Left ventricle myocardium inferior (tissue), 1 donor: ENCODE measurements at places on chromosomes 11 and 22. TPM values are rescaled to one million over a fixed set of nuclear protein-coding genes. Genes with fewer than 3 reads are reported as not detected.

DNA sequence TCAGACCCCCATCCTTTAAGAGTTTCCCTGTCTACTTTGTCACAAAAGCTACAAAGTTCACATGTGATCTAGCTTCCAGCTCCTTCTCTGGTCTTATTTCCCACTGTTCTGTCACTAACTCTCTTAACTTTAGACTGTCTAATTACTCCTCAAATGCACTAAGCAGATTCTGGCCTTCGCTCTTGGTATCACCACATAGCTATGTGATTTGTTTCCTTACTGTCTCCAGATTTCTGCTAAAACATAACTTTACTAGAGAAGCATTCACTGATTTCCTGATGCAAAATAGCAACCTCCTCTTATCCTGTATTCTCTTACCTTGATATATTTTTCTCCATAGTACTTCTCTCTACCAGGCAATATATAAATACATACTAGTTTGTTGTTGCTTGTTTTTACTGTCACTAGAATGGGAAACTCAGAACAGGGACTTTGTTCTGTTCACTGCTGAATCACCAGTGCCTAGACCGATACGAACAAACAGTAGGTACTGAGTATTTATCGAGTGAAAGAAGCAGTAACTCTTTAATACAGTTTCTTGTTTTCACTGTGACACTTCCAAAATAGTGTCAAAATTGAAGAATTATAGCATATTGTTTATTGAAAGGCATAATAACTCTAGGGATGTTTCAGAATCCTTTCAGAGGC lies 205.6 kb downstream of the DDX10 start:
- DNase-seq, result no peak

GRCh38 chr11:35682230-35683173 lies 19.9 kb downstream of the TRIM44 start:
- no peak for DNase-seq

DNA sequence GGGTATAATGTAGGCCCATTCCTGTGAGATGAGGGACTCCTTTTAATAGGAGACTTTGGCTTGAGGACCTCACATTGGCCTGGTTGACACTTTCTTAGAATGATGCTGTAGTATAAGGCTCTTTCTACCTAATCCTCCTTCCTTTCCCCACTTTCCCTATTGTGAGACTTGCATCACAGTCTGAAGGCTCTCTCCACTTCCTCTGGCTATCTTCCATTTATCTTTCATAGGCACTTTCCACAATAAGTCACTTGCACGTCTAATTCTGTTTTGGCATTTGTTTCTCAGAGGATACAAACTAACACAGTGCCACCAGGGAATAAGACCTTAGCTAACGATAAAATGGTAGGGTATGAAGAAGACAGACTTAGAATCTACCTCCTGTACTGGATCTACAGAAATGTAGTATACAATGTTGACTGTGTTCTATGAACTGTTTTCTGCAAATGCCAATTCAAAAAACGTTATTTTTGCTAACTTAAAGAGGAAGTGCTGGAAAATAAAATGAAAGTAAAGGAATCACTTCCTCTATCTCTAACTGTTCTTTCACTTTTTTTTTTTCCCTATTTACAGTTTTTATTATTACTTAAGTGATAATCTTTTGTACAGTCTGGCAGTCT lies 17.9 kb upstream of the PDE3B start:
- no peak for DNase-seq

DNA sequence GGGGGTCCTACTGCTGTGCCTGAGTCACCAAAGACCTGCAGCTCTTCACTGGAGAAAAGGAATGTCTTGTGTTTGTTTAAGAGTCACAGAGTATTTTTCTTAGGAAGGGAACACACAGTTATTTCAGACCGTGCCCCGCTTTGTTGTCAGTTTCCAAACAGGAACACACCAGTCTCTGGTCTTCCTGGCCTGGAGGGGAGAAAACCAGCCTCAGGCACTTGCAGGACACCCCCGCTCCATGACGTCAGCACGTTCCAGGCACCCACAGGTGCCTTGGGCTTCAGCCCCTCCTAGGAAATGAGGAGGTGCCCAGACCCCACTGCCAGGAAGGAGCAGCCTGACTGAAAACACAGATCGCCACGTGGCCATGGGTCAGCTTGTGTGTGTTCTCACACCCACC lies 5.4 kb downstream of the DEAF1 start:
- DNase-seq, result no peak

DNA sequence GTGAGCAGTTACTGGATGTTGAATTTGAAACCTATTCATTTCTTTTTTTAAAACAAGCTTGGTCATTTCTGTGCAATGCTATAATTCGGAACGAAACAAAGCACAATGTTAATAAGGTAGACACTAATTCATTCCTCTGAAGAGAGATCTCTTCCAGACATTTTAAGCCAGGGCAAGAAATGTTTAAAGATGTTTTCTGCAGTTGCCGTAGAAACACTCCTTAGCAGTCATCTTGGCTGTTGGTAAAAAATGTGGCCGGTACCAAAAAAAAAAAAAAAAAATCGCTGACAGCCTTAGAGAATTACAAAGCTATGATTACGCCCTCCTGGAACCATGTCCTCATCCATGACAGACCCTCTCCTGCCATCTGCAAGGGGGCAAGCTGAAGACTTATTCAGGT lies 66.4 kb upstream of the TTC12 start:
- no peak for DNase-seq

DNA sequence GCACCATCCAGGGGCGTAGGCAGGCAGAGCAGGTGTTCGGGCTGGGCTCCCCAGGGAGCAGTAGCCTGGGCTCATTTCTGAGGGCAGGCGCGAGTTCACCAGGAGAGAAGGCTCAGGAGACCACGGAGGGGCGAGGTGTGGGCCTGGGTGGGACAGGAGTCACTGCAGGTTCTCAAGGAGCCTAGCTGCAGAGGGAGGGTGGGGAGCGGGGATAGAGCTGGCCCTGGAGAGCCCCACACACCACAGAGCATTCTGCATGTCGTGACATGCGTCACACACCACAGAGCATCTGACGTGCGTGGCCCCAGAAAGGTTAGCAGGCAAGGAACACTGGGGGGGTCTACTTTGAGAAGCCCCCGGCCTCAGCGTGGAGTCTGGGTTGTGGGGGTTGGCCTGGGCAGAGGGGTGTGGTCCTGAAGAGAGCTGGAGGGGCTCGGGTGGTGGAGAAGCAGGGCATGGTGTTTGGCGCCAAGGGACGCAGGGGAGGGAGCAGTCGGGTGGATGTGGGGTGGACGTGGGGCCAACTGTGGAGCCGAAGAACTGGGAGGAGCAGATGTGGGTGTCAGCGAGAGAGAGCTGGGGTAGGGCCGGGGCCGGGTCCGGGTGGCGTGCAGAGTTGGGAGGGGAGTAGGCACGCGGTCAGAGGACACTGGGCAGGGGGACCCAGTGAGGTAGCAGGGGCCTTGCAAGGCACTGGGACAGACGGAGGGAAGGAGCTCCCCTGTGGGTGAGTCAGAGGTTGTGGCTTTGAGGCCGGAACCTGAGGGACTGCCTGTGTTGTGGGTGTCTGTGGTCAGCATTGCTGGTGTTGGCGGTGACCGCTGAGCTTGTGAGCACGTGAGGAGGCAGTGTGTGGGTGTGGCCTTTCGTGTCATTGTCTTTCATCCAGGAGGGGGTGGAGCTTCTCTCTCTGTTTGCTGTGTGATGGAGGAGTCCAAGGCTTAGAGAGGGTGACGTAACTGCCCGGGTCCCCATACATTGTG lies 25.5 kb downstream of the CTTN start:
- no peak for DNase-seq

GRCh38 chr22:41512421-41513194 lies 31.7 kb downstream of the POLR3H start:
- DNase-seq, result peak; percentile 46

DNA sequence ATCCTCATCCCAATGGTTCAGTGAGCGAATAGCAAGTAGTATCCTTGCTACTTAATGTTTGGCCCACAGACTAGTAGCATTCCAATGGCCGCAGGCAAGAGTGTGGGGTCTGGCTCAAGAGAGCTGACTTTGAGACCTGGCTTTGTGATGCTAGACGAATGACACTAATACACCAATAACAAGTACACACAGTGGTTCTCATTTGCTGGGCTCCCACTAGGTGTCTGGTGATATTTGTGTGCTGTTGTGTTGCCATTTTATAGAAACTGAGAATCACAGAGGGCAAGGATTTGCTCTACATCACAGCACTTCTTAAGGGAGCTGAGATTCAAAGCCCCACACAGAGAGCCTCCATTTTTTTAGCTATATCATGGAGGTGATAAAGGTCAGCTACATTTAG lies 351.2 kb downstream of the TENM4 start:
- DNase-seq, result no peak

DNA sequence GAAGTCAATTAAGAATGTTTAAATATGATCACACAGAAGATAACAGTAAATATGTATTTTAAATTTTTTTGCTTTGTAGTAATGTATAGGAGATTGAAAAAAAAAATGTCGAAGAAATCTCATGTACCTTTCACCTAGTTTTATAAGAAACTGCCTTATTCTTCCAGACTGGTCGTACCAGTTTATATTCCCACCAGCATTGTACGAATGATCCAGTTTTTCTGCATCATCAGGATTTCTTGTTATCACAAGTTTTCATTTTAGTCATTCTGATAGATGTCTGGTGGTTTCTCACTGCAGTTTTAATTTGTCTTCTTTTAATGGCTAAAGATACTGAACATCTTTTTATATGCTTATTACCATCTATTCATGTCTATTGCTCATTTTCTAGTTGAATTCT lies 101.8 kb upstream of the CTSC start:
- no peak for DNase-seq

- DNase-seq, result no peak
Observed at GRCh38 chr11:81915045-81915444, 818.6 kb downstream of the FAM181B start.

- peak; percentile 52 for DNase-seq
Observed at GRCh38 chr11:130606781-130607511, 158.5 kb downstream of the ADAMTS15 start.

GRCh38 chr22:30891443-30891755 lies 77.2 kb downstream of the MORC2 start:
- DNase-seq, result no peak

DNA sequence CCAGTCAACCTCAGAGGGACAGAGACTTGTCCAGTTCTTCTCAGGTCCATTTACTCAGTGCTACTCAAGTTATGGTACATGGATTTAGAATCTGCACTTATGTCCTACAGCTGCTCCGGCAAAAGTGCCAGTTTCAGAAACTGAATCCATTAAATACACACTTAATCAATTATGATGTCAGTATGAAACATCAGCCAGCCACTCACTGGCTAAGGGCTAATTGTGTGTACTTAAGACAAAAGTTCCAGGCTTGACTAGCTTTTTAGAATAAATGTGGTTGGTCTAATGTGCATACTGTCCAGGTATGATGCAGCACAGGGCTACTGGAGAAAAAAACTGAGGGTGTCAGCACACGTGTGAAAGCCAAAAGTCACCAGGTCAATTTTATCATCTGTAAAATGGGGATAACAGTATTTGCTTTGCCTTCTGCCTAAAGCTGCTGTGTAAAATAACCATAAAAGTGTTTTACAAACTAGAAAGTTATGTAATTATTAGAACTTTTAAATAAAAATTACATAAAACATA lies 55.4 kb upstream of the CYP2D6 start:
- no peak for DNase-seq

- DNase-seq, result no peak
Observed at GRCh38 chr11:106152824-106153223, 75.4 kb downstream of the AASDHPPT start.

GRCh38 chr11:45754261-45754709 lies 50.7 kb upstream of the SLC35C1 start:
- peak; percentile 69 for DNase-seq

DNA sequence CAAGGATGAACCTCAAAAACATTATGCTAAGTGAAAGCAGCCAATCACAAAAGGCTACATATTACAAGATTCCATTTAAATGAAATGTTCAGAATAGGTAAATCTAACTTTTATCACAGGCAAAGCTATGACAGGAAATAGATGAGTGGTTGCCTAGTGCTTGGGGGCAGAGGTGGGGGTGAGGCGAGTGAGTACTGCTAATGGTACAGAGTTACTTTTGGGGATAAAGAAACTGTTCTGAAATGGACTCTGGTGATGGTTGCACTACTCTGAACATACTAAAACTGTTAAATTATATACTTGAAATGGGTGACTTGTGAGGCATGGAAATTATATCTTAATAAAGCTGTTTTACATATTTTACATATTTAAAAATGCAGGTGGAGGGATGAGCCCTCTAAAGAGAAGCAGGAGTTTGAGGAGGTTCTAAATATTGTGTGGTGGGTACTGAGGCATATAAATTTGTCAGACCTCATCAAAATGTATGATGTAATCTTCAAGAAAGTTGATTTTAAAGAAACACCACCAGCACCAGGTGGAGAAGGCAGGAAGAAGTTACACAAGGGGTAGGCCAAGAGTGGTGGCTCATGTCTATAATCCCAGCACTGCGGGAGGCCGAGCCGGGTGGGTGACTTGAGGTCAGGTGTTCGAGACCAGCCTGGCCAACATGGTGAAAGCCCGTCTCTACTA lies 3.6 kb downstream of the SLC43A1 start:
- DNase-seq, result no peak

- no peak for DNase-seq
Observed at GRCh38 chr11:90558328-90558865, 335.5 kb upstream of the CHORDC1 start.

The GNAZ gene
- 2.9 TPM for total RNA-seq

The LRRC56 gene
- total RNA-seq, result 0.25 TPM

The GAB4 gene
- total RNA-seq, result not detected

The NTM gene
- total RNA-seq, result 1.0 TPM

The DGAT2 gene
- 6.9 TPM for total RNA-seq

The ARHGAP42 gene
- 11.1 TPM for total RNA-seq

The PGA5 gene
- total RNA-seq, result not detected
